Uterine smooth muscle cell (primary cell): ENCODE measurements at places on chromosomes 6 and 20. TPM values are rescaled to one million over a fixed set of nuclear protein-coding genes. Genes with fewer than 3 reads are reported as not detected.

DACT2 gene
- total RNA-seq = not detected in 2 replicates

MTCH1 gene
- 238 and 316 TPM in 2 replicates for total RNA-seq

EYS gene
- 0.11 TPM in 1 of 2 replicates, not detected in the other for total RNA-seq

COL12A1 gene
- total RNA-seq = 526 and 765 TPM in 2 replicates

MYB gene
- 0.12 and 1.1 TPM in 2 replicates for total RNA-seq

GSTA2 gene
- total RNA-seq = not detected in 2 replicates

MUCL3 gene
- not detected in 2 replicates for total RNA-seq

CCN2 gene
- total RNA-seq = 18.2 and 51.6 TPM in 2 replicates

SCRT2 gene
- not detected in 2 replicates for total RNA-seq

NHLRC1 gene
- 2.7 and 3.3 TPM in 2 replicates for total RNA-seq

DST gene
- total RNA-seq = 448 and 553 TPM in 2 replicates

SLC22A16 gene
- 0.11 TPM in 1 of 2 replicates, not detected in the other for total RNA-seq

NOTCH4 gene
- 0.62 and 1.4 TPM in 2 replicates for total RNA-seq

ID4 gene
- total RNA-seq = 15.8 and 18.6 TPM in 2 replicates

SIRPB1 gene
- 0.25 and 0.55 TPM in 2 replicates for total RNA-seq

OR2J3 gene
- not detected in 2 replicates for total RNA-seq

GCNT2 gene
- 0.12 and 0.22 TPM in 2 replicates for total RNA-seq

ELOVL2 gene
- total RNA-seq = 0.11 TPM in 1 of 2 replicates, not detected in the other

HNF4A gene
- total RNA-seq = 0.12 TPM in 1 of 2 replicates, not detected in the other
